ENCODE measurements at places on chromosomes 2 and 18.

GRCh38 chr2:32990556-32990955, 43.8 kb downstream of the LTBP1 start:
- DNase-seq = no peak

DNA sequence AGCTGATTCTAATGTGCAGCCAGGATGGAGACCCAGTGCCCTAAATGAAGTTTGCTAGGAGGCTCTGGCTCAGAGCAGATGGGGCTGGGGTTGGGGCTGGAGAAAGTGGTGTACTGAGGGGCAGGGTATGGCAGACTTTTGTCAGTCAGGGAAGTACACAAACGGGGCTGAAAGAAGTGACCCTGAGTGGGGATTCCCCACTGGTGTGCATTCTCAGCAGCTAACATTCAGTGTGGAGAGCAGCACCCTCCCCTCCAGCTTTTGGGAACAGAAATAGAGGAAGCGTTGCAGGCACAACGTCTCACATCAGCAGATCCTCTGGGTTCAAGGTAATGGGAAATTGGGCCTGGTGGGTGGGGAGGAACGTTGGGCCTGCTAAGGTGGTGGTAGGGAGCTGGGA, 89.1 kb upstream of the GCFC2 start:
- no peak for DNase-seq

DNA sequence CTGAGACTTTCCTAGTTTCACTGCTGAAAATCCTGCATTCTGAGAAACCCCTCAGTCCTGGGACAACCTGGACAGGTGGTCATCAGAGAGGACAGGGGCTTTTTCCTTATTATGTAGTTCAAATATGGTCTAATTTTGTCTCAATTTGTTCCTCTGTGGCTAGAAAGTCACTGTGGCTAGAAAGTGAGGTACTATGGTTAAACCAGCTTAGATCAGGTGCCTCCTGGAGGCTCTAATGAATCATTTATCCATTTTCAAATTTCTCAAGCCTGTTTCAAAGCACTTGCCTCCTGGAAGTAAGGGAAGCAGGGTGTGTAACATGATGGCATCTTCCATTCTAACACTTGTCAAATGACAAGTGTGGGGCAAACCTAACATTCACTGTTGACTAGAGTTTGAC, 326.8 kb downstream of the PIK3C3 start:
- DNase-seq = no peak

GRCh38 chr2:30139131-30139870, 7.5 kb upstream of the YPEL5 start:
- DNase-seq = peak; percentile 65

DNA sequence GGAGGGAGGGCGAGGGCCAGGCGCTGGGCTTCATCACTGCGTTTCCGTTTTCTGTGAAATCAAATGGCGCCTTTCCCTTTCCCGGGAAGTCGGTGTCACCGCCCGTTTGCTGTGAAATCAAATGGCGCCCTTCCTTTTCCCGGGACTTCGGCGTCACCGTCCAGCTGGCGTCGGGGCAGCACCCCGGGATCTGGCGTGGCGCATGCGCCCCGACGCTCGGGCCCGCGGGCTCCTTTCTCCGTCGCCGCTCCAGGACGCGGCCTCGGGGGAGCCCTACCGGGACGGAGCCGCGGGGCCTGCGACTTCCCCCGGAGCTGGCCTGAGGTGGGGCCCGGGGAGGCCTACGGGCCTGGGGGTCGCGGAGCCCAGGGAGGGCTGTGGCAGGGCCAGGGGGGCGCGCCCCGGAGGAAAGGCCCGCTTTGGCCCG, at the start of gene FAM228A:
Gene FAM228A, plus strand, starts transcription at position 203 of the 427 bp plus-strand sequence. CDS start 428 bp downstream, outside the sequence.
- DNase-seq = no peak

DNA sequence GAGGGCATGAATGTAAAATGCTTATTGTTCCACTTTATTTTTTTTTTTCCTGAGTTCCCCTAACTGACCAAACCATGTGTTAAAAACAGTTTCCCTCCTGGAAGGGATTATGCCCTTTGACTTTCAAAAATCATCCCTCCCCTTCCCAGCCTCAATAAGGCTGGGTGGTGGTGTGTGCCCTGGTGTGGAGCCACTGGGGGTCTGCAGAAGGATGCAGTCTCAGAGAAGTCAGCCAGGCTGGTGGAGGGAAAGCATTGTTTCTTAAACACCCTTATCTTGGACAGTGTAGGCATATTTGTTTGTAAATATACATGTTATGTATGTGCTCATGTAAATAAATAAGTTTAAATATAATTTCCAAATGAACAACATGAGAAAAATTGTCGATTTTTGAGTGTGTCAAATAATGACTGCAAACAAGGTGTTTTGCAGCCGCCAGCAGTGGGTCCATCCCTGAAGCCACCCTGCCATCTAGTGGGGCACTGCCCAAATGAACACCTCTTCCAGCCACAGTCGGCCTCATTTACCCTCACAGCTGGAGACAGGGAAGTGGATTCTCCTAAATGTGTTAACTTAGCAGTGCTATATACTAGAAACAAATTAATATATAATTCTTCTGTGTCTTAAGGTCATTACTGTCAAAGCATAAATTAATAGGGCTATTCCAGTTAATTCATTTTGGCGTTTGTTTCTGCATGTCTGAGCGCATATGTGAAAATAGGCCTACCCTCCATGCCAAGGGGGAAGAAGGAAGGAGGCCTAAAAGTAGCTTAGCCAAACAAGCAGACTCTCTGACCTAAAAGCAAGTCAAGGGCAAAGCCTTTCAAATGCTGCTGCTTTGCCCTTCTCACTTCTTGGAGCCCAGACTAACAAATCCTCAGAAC, 209.6 kb upstream of the PIK3C3 start:
- no peak for DNase-seq

GRCh38 chr2:100793982-100794381, 26.0 kb upstream of the NPAS2 start:
- no peak for DNase-seq

DNA sequence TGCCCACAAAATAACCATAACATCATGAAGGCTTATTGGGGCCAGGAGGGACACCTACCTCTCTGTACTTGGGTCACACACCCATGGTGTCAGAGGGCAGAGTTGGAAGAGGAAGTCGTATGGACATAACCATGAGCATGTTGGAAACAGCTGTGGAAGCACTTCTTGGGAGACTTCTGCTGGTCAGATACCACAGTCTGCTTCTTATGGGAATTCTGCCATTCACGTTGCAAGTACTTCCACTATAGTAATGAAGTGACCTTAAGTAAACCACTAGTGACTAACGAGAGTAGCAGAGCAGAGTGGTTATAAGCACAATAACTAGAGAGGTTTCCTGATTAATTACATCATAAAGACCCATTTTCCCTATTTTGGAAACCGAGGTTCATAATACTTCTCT, 61.1 kb upstream of the TFPI start:
- no peak for DNase-seq

- DNase-seq = no peak
These were observed 53.2 kb upstream of the GPR17 start for GRCh38 chr2:127592761-127593227.

DNA sequence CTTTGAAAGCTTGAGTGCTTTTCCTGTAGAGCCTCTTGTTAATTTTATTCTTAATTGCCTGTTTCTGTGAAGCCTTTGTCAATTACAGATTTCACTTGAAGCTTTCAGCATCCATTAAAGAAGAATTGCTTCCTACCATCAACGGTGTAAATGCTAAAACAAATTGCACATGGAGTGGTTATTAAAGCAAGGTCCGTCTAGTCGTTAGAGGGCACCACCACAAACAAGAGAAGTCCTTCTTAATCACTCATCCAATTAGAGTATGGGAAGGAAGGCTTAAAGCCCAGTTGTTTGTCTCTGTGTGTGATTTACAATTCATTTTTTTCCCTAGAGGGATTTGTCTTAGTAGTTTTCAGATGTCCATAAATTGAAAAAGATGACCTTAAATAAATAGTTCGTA, 1.6 kb downstream of the KCNJ3 start:
- DNase-seq = no peak

GRCh38 chr2:16470936-16471490, 194.6 kb downstream of the CYRIA start:
- no peak for DNase-seq

DNA sequence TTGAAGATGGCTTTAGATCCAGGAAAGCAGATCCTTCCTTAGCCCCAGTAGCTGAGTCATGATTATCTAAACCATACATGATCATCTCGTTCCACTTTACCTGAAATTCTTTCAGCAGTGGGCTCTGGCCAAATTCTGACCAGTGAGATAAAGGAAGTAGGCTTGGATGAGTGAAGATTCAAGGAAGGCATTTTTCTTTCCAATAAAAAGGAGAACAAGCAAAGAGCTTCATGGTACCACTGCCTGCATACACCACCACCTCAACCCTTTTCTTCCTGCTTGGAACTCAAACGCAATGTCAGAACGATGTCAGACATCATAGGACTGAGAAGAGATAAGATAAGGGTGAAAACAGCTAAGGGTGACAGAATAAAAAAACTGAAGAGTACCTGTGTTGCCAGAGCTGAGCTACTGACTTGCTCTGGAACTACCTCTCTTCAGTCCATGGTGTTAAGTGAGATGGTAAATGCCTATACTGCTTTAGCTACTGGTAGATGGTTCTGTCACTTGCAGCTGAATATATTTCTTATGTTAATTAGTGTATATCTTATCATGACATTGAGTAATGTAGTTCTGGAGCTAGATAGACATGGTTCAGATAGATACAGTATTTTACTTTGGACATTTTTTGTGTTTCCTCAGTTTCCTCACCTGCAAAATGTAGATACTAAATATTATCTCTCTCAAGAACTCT, 58.7 kb upstream of the ACVR1 start:
- no peak for DNase-seq

GRCh38 chr2:191679818-191680600, 2.1 kb downstream of the NABP1 start:
- no peak for DNase-seq

DNA sequence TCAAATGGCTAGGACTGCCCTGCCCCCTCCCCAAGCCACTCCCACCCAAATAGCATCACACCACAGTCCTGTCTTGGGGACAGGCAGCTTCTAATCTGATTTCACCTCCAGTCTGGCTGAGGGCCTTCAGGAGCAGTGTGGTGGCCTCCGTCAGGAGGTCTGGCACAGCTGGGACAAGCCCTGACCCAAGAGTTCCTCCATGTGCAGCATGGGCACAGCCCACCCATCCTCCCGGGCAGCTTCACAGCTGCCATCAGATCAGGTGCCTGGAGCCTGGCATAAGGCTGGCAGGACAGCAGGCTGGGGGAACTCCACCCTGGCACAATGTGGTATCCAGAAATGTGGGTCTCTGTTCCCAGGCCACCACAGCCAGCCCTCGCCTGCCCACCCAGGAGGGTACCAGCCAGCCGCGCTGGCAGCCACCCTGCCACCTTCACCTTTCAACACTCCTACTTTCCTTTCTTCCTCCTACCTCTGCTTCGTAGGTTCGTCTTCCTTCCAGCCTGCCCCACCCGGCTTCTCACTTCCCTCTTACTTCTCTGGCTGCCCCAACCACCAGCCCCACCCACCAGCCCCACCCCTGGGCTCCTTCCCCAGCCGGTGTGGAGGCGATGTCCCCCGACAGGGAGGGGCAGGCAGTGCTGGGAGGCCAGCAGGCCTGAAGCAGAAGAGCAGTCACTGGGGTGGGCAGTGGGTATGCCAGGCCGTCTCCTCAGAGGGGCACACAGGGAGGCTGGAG, at the start of gene CAPG:
Gene CAPG, minus strand, starts transcription at position 522 of the 739 bp plus-strand sequence. CDS start 8,221 bp downstream, outside the sequence.
- DNase-seq = peak; percentile 32

DNA sequence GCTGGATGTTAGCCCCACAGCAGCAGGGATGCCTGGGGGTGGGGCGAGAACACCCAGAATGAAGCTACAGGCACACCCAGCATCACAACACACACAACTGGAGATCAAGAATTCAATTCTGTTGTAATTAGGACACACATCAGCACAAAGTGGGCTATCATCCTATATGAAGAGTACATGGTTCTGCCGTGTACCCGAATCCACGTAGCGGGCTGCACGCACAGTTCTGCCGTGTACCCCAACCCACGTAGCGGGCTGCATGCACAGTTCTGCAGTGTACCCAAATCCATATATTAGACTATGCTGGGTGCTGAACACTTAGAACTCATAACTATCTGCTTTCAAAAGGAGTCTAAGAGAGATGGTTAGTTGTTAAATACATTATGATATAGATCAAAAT, 86.5 kb downstream of the EIPR1 start:
- no peak for DNase-seq

- DNase-seq = no peak
These were observed 68.6 kb upstream of the RAPH1 start for GRCh38 chr2:203603456-203604389.

- DNase-seq = no peak
These were observed 47.3 kb downstream of the MERTK start for GRCh38 chr2:111945444-111946293.

DNA sequence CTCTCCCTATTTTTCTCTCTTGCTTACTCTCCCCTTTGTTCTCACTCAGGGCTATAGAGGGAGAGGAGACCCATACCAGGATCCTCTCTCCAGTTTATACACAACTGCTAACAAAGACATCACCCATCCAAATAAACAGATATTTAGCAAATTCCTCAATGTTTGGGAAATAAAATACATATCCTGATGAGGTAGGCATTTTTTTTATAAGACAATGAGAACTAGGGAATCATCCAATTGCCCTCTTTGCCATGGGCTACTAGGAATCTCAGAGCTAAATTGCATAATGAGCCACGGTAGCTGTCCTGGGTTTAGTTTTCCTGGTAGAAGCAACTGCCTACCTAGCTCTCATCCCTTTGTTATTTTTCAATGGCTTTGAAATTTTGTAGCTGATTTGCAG, 27.1 kb downstream of the CAPN14 start:
- no peak for DNase-seq

GRCh38 chr2:56739413-56739812, 555.6 kb downstream of the CCDC85A start:
- no peak for DNase-seq

DNA sequence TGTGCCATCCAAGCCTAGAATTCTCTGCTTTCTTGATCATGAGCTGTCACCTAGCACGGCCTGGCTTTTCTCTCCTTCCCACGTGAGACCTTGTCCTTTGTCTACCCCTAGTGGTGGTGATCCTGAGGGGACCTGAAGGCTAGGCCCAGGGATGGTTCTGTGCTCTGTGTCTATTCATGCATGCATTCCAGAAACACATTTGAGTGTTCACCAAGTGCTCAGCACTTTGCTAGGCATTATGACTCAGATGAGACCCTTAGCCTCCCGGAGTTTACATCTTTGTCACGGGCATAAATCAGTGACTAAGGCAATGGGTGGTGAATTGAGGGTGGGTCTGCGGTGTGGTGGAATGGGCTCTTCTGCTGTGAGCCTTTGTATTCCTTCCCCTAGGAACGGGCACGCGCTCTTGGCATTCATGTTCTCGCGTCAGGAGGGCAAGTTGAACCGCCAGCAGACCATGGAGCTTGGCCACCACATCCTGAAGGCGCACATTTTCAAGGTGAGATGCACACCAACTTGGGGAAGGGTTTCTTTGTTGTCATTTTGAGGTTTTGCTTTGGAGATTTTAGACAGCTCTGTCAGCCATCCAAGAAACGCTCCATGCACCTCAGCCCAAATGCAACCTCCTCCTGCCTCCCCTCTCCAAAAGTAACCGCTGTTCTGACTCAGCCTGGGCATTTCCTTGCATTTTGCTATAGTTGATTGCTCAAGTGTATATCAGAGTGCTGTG, 100.9 kb downstream of the WDSUB1 start:
- DNase-seq = no peak
